ENCODE measurements at places on chromosomes 5 and 9. TPM values are rescaled to one million over a fixed set of nuclear protein-coding genes. Genes with fewer than 3 reads are reported as not detected.

Gene TMCO6
- total RNA-seq = 3.9 TPM

DNA sequence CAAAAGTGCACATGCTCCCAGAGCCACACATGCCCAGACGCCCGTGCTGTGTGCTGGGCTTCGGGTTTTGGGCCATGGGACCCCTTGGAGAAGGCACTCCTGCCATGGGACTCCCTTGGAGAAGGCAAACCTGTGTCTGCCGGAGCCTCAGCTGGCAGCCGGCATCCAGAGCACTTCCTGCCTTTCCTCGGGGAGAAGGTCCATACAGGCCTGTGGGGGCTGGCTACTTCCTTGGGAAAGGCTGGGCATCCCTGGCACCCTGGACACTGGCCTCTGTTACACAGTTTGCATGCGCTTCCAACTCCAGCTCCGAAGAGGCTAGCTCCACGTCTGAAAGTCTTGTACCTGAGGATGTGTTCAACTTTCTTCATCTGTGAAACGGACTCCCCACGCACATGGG lies 14.7 kb upstream of the IRX4 start:
- DNase-seq = peak; percentile 5

- DNase-seq = no peak
Measured at GRCh38 chr9:21481470-21482056, 550 bp downstream of the IFNE start.

Gene ENTREP1
- 16.4 TPM for total RNA-seq

Gene CENPP
- total RNA-seq = 3.2 TPM

DNA sequence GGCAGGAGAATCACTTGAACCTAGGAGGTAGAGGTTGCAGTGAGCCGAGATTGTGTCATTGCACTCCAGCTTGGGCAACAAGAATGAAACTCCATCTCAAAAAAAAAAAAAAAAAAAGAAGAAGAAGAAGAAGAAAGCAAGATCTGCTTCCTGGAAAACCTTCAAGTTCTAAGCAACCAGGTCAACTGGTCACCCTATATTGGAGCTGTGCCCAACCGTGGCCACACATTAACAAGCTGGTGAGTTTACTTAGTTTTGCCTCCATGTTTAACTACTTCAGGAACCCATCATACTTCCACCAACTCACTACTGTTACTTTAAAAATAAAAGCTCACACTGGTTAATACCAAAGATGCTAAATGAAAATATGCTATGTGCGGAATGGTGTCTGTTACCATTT lies 12.3 kb upstream of the SKP1 start:
- no peak for DNase-seq

DNA sequence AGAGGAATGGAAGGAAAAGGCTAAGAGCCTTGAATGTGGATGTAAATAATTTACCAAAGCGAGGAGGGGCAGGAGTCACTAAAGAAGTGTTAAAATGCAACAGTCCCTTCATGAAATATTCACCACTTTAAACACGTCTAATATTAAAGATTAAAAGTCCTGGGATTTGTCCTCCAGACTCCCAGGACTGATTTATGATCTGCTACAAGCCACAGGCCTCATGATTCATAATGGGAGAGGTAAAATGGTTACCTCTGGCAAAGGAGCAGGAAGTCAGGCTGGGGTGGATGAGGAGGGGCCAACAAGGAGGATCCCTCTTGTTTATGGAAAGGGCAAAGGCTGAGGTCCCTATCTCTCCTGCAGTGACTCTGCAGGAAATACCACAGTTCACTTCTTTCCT lies 292.4 kb downstream of the TRIM32 start:
- DNase-seq = no peak

DNA sequence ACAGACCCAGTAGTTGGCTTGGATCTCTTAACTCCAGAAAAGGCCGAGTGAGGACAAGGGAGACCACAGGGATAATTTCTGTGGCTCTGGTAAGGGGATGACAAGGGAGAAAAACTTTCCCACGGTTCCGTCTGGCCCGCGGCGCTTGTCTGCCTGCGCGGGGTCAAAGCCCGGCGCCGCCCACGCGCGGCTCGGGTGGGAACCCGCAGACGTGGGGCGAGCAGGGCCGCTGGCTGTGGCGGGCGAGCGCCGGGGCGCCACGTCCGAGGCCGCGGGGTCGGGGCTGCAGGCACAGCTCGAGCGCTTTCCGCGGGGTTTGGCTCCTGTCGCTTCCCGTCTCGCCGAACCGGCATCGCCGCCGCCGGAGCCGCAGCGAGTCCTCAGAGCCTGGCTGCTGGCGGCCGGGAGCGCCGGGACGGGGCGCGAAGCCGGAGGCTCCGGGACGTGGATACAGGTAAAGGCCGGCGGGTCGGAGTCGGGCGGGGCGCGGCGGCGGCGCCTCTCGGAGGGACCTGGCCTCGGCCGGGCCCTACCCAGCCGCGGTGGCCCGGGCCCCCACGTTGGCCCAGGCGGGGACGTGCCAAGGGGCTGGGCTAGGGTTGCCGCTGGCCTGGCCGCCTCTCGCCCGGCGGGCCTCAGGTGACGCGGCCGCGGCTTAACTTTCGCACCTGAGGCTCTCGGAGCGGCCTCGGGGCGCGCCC lies at the start of gene RNF180:
Gene RNF180 (plus strand): TSS at position 344 of the 701 bp plus-strand sequence. CDS start 34,965 bp downstream, outside the sequence.
- DNase-seq = peak; percentile 67

Measured in left cardiac atrium (tissue), 4 donors.